H1 (cell line): ENCODE measurements at places on chromosomes 16 and 17. TPM values are rescaled to one million over a fixed set of nuclear protein-coding genes. Genes with fewer than 3 reads are reported as not detected.

FAM117A gene
- 25.3 and 28.4 TPM in 2 replicates for total RNA-seq

NKD1 gene
- total RNA-seq = 3.1 and 4.5 TPM in 2 replicates

IRX6 gene
- total RNA-seq = 0.55 and 0.61 TPM in 2 replicates

SMIM22 gene
- total RNA-seq = not detected in 2 replicates

ZNF768 gene
- 34.7 and 36.1 TPM in 2 replicates for total RNA-seq

PPP1R1B gene
- total RNA-seq = 9.4 and 10.7 TPM in 2 replicates

SLC13A2 gene
- total RNA-seq = not detected in 2 replicates

DNA sequence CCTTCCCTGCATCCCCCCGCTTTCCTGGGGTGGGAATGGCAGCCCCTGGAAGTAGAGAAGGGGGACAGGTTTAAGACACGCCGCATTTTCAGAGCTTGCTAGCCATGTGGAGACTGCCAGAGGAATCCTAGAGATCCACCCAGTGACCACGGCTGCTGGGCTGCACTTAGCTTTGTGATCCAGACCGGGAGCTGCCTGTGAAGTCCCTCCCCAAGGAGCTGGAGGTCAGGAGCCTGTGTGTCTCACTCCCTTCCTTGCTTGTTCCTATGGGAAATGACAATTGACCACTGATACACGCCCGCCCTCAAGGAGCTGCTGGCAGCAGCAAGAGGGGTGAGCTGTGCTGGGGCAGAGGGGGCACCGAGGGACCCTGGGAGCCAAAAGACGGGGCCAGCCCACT is 73.7 kb downstream of the SREBF1 start:
- no peak for DNase-seq

DNA sequence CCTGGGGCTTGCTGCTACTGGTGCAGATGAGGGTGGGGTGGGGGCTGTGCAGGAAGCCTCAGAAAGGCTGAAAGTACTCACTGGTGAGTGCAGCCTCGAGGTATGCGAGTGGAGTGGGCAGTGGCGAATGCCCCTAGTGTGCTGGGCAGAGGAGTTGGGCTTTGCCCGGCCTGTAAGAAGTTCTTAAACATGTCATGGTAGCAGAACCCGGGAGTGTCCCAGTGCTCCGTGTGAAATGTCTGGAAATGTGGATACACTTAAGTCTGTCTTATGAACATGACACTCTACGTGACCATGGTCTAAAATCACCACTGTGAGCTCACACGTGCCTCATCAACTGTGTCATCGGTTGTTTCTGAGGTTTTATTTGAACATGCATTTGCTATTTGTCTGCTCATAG is 1.7 kb downstream of the SMTNL2 start:
- no peak for DNase-seq

DNA sequence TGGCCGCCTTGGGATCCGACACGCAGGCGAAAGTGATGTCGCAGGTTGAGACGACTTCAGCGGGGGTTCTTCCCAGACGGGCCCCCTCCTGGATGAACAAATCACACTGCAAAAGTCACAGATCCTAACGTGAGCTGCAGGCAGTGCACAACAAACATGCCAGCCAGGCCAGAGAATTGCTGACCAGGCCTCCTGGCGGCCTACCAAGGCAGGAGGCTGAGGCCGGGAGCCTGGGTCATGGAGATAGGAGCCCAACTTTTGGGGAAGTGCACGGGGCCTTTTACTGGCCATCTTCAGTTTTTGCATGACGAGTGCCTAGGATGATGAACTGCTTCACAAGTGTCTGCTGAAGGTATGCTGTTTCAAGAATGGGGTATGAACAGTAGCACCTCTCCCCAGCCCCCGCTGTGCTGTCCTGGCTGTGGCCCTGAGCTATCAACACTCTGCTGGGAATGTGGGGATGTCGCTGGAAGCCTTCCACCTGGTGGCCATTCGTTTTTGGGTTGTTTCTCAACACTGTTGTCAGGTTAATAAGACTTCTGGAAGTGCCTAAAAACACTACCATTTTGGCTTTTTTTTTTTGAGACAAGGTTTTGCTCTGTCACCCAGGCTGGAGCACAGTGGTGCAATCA is 12.2 kb upstream of the ROGDI start:
- no peak for DNase-seq

DNA sequence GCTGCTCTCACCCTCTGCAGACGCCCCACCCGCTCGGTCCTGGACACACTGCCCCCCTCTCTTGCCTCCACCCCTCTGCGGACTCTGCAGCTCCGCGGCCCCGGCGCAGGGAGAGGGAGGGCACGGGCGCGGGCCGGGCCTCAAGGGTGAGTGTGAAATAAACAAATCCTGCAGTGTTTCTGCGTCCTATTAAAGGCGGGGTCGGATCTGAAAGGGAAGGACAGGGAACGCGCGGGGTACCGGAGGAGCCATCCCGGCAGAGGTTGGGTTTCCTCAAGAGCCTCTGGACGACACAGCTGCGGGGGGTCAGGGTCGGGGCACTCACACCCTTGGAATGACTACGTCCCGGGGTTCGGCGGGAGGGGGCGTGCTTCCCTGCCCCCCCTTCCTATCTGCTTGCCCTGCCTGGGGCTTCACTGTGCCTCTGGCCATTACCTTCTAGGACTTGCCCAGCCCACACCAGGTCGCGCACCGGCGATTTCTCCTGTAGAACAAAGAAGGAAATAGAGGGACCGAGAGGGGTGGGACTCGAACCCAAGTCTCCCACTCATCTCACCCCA is 466 bp upstream of the HSF4 start:
- peak; percentile 72 for DNase-seq

DNA sequence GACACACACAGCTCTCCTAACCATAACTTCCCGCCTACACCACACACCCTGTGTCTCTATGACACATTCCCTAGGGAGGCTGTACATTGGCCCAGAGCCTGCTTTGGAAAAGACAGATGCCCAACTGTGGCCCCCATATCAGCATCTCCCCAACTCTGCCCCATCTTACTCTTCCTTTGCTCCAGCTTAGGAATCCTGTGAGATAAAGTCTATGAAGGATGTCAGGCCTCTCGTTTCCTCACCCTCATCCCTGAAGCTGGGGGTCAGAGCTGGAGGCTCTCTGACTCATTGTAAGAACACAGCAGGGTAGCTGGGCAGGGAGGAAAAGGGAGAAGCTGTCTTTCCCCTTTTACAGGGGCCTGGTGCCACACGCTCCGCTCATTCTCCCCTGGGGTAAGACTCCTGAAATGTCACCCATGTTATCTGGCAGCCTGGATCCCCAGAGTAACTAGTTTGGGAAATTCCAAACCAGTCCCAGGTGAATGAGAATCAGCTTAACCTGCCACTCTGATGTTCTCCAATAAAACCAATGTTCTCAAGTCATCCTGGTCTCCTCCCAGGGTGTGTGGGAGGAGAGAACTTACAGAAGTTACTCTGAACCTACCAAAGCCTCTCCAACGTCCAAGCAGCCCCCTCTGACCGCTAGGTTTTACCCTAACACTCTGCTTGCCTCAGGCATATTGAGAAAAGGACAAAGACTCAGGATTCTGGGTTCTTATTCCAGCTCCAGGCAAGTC is 2.8 kb downstream of the RAPGEFL1 start:
- DNase-seq = no peak

DNA sequence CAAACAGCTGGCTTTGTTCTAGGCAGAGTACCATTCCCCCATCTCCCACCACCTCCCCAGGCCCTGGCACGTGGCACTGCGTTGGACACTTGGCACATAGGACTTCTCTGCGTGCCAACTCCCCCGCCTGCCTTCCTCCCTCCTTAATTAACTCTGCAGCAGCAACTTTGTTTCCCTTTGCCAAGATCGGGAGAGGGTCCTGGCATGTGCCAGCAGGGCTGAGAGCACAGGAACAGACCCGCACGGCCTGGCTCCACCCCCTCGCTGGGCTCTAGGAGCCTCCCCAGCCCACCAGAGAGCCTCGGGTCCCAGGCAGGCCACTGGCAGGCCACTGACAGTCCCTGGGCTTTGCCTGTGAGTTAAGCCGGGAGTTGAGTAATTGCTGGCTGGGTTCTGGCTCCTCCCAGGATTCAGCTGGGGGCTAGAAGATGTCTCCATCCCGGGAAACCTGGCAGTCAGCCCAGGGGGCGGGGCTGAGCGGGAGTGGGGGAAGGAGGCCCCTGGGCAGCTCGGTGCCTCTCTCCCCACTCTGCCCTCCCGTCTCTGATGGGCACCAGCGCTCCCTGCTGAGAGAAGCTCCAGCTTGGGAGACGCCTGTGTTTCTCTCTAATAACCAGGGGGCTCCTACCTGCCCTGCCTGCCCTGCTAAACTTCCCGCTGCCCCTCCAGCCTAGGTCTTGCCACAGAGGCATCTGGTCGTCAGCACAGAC is 224.0 kb upstream of the TNRC6C start:
- peak; percentile 68 for DNase-seq

- no peak for DNase-seq
These were observed 20.4 kb downstream of the NFE2L1 start for GRCh38 chr17:48068491-48068961.

DNA sequence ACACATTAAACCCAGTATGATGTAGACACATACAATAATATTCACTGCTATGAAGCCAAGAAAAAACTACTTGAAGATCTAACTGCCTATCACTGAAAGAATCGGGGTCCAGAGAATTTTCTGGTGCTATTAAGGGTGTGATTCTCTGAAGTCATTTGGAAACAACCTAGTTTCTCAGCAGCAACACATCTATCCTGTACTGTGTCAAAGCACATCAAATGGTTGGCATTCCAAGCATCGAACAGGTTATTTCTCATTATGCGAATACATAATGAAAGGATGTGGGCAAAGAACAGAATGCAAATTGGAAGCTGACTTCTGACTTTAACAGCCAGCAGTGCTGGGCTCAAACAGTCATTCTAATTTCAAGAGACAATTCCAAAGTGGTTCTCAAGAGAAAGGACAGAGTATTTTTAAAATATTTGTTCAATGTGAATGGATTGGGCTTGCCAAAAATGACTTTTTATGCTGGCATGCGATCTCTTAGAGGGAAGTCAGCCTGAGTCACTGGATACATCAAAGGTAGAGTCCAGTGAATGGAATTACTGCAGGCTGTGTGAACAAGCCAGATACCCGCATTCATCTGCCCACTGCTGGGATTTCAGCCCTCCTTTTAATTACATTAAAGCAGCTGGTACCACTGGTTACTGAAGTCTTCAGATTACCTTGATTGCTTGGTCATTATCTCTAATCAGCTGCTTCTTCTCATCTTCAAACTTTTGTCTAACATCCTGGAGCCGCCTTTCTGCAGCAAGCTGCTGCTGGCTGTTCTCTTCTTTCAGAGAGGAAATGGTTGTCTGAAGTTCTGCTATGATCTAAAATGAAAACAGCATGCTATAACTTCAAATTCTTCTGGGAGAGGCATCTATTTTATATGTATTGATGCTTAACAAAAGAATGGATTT is 181.2 kb upstream of the AXIN2 start:
- peak; percentile 1 for DNase-seq

DNA sequence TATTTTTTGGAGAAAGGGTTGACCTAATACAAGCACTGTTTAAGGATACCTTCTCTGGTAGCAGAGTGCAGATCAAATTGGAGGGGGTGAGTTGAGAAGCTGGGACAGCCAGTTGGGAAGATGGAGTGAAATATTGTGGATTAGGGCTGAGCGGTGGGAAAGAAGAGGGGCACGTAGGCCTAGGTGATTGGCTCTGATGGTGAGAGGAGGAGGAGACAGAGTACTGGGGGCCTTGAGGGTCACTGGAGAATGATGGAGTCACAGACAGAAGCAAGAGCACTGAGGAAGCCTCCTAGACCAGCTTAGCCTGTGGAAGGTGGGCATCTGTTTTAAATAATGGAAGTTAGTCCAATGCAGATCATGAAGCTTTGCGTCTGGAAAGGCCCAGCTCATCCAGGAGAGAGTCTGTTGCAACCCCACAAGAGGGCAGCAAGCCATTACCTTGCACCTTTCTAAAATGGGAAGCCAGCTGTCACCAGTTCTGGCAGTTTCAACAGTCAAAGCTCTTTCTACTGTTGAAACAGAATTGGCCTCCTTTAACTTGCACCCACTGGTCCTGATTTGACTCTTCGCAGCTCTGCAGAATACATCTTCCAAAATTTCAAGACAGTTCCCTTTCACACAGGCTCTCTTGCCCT is 11.8 kb downstream of the SLC9A5 start:
- no peak for DNase-seq

DNA sequence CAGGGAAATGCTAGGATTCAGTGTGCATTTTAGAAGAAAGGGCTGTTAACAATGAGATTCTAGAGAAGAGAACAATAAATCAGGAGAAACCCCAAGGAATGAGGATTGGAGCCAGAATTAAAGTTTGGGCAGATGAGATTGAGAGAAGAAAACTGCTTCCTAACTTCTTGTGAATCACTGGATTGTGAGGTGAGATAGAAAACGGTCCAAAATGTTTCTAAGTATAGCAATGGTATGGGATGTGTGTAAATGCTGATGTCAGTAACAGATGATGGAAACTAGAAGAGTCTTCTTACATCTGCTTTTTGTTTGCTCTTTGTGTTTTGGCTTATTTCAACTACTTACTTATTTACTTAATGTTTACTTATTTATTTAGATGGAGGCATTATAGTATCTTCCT is 123.0 kb downstream of the KCNJ2 start:
- no peak for DNase-seq

GRCh38 chr17:47199627-47200324 is 9.4 kb upstream of the MYL4 start:
- no peak for DNase-seq

DNA sequence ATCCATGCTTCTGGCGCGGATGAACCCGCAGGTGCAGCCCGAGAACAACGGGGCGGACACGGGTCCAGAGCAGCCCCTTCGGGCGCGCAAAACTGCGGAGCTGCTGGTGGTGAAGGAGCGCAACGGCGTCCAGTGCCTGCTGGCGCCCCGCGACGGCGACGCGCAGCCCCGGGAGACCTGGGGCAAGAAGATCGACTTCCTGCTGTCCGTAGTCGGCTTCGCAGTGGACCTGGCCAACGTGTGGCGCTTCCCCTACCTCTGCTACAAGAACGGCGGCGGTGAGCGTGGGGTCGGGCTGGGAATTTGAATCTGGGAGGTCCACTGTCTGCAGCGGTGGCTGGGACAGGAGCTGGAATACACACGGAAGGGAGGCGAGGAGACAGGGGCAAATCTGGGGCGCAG is 904 bp downstream of the SLC6A2 start:
- peak; percentile 63 for DNase-seq

GRCh38 chr16:78324649-78325285 is 225.3 kb downstream of the WWOX start:
- DNase-seq = no peak

- no peak for DNase-seq
These were observed 23.4 kb downstream of the RBL2 start for GRCh38 chr16:53457670-53458069.

DNA sequence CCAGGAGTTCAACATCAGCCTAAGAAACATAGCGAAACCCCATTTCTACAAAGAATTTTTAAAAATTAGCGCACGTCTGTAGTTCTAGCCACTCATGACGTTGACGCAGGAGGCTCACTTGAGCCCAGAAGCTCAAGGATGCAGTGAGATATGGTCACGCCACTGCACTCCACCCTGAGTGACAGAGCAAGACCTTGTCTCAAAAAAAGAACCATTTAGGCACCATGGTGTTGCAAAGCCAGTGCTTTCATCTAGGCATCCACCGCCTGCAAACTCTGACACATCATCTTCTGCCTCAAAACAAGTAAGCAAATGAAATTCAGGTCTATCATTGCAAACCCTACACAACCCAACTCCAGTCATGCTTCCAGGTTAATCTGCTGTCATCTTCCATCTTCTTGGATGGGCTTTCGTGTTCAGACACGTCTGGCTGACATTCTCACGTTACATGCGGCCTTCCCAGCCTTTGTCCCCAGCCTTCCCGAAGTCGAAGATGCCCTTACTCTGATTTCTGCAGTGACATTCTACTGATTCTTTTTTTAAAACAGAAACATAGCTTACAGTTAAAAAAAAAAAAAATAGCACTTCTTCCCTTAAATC is 8.9 kb downstream of the ANKRD11 start:
- no peak for DNase-seq

GRCh38 chr17:27349540-27350021 is 55.7 kb downstream of the WSB1 start:
- no peak for DNase-seq

- peak; percentile 82 for DNase-seq
These were observed 3.5 kb upstream of the SALL1 start for GRCh38 chr16:51154271-51155171.
